Activated T-helper 1 cell treated with anti-CD3 and anti-CD28 coated beads, Interleukin-12 subunit alpha, Interleukin-12 subunit beta, Interleukin-2, Interleukin-4 antibody, amounts not matched to agents 30 ng/mL and 10 ng/mL and 1 ng/mL, durations not matched to agents 14 hours and 24 hours and 36 hours (primary cell): ENCODE measurements at places on chromosomes 1 and 21.

GRCh38 chr1:247857985-247858619 lies 1.1 kb downstream of the TRIM58 start:
- DNase-seq: no peak

- DNase-seq: no peak
Measured at GRCh38 chr1:61869691-61870109, 127.4 kb downstream of the PATJ start.

GRCh38 chr1:4709641-4710040 lies 55.2 kb downstream of the AJAP1 start:
- no peak for DNase-seq

DNA sequence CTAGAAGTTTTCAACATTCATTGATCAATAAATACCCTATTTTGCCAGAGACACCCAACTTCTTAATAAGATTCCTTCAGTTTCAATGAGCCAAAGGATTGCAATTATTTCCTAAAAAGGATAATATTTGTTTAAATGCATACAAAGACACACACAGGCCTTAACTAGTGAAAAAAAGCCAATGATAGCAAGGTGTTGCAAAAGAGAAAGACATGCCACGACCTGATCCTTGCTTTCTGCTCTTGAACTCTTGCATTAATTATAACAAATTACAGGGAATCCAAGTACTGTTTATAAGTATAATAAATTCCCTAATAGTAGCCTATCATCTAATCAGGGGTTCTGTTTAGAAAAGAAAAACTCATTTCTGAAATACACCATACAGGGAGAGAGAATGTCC lies 131.1 kb downstream of the PTPN14 start:
- no peak for DNase-seq

DNA sequence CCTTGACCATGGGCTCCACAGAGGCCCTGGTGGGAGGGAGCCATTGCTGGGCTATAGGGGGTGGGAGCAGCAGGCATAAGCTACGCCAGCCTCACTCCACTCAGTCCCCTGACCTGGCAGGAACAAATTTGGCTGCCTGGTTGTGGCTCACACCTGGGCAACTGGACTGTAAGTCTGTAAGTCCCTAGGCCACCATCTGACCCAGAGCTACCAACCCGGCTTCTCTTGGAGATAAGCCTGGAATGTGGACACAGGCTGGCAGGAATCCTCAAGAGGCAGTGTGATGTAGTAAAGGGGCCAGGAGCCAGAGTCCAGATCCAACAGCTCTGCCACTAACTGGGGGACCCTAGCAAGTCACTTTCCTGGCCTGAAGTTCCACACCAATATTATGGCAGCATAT lies 11.4 kb downstream of the NCF2 start:
- no peak for DNase-seq

- DNase-seq: peak; percentile 11
Measured at GRCh38 chr1:40532844-40533424, 1.5 kb downstream of the ZNF684 start.

DNA sequence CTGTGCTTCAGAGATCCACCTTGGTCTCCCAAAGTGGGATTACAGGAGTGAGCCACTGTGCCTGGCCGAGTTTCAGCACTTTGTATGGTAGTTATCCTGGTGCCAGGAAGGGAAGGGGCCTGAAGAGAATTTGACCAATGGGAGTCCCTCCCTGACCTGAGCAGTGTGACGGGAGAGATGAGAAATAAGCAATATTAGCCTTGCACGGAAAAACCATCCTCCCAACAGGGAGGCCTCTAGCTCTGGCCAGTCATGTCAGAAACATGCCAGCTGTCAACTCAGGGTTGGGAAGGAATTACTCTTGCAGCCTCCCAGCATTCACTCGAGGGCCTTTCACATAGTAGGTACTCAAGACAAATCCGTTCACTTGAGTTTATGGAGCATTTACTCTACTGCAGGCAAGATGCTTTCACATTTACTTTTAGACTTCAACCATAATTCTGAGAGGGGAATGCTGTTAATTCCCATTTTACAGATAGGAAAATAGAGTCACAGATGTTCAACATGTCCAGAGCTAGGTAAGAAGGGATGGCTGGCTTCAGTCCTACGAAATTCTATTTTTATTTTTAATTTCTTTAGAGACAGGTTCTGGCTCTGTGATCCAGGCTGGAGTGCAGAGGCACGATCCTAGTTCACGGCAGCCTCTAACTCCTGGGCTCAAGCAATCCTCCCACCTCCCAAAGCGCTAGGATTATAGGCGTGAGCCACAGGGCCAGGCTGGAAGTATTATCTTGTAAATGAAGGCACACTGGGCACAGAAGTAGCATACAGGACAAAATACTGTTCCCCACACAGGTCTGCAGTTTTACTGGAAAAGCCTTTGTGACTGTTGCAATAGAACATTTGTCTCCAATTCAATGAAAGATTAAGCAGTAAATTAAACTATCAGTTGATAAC lies 3.2 kb upstream of the ATP13A2 start:
- no peak for DNase-seq

DNA sequence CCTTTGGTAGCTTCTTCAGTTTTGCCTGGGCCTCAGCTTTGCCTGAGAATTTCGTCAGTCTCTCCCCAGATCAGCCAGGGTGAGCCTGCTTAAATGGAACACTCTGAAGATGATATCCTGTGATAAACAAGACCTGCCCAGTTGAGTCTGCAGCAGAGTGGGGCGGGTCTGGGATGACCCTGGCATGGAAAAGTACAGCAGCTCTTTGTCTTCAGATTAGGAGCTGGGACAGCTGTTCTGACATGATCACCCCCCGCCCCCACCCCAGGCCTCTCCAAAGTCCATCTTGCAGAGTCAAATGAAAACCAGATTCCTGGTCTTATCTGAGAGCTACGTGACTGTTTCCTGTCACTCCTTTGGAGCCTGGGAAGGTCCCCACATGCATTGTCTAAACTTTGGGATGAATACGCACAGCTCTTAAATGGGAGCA lies 2.2 kb upstream of the TMEM51 start:
- DNase-seq: no peak

GRCh38 chr1:209445576-209445975 lies 137.9 kb upstream of the CAMK1G start:
- no peak for DNase-seq

GRCh38 chr1:240092301-240093119 lies 827 bp downstream of the FMN2 start:
- no peak for DNase-seq

DNA sequence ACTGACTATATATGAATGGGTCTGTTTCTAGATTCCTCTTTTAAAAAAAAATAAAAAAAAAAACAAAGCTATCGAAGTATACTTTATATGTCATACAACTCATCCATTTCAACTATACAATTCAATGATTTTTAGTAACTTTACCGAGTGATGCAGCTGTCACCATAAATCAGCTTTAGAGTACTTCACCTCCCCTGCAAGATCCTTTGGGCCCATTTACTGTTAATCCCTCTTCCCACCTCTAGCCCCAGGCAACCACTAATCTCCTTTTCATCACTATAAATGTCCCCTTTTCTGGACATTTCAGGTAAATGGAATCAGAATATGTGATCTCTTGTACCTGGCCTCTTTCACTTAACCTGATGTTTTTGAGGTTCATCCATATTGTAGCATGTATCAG lies 133.9 kb downstream of the PEX14 start:
- no peak for DNase-seq

DNA sequence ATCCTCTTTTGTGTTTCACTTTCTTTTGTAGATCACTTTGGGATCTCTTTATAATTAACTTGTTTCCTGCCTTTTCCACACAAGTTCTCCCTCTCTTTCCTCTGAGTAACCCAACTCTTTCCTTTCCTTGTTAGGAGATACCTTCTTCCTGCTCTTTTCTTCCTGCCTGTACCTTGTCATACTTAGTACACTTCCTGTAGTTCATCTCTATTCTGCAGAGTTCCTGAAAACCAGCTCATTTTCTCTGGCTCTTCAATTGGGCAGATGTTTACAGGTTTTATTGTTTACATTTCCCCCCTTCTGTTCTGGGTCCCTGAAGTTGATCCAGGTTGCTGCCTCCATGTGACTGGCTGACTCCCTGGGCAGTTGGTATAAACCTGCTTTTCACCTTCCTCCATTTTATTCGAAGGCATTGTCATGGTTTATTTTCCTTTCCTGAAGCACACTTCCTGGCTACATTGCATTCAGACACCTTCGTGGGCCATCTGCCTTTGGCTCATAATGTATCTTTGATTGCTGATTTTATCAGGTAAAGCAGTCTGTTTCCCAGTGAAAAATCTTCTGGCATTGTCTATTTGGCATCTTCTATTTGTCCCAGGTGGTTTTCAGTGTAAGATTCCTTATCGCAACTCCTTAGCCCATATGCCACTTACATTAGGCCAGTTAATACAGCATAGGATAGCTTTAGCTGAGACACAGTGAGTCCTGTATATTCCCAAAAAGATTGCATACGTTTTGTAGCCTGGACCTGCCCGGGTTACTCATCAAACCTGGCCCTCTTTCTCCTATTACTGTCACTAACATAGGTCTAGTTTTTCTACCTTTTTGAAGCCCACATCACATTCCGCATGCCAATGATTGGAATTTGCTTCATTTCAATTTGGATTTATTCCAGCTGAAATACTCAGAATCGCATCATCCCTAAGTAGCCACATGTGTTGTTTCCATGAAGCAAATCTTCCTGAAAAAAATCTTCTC lies 15.4 kb downstream of the CTH start:
- no peak for DNase-seq

DNA sequence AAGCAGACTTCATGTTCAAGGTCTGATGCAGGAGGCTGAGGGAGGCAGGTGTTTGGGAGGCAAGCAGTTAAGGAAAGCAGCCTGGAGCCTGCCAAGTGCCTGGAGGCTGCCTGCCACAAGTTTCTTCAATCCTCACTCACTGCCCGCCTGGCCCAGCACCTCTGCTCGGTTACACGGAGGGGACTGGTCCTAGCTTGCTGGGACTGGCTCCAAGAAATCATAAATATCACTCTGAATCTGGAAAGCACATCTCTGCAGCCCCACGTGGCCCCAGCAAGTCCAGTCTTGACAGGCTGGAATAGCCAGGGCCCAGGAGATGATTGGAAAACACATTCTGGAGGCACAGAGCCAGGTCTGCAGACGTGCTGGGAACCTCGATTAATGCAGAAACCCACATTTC lies 83.9 kb downstream of the BCAR3 start:
- no peak for DNase-seq

DNA sequence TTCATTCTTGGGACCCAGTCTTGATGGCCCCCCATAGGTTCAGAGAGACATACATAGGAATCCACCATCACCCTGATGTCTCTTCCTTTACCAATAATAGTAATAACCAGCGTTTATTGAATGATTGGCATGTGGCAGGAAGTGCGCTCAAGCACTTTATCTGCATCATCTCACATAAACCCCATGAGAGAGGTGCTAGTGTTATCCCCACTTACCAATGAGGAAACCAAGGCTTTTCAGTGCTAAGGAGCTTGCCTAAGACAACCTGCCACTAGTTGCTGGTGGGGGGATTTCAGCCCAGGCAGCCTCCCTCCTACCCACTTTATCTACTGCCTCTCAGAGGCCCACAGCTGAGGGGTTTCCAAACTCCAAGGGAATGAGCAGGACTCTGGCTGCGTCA lies 7.7 kb downstream of the LGR6 start:
- no peak for DNase-seq

DNA sequence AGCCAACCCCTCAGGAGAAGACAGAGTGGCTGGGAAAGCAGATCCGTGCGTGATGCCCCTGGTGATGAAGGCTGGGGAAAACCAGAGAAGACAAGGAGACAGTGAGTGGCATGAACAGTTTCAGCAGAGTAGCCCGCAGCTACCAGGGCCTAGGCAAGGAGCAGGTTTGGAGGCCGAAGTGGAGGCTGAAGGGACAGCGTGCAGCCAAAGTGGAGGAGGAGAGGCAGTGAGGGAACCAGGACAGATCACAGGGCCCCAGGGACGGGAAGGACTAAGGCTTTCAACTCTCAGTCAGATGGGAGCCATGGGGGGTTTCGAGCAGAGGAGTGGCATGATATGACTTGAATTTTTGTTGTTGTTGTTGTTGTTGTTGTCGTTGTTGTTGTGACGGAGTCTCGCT lies 59.9 kb upstream of the SELENON start:
- no peak for DNase-seq
